ENCODE measurements at places on chromosomes 5 and 9. TPM values are rescaled to one million over a fixed set of nuclear protein-coding genes. Genes with fewer than 3 reads are reported as not detected.
A peak's percentile ranks its signal among the peaks of the same experiment; 100 is the strongest.

GRCh38 chr5:107675201-107675600, 4.5 kb upstream of the EFNA5 start:
- H3K27me3 ChIP-seq: peaks cover 47% of the 10 kb centered on the region
- H3K4me1 ChIP-seq: peaks cover 26% of the 10 kb centered on the region
- H3K36me3 ChIP-seq: no peaks in the 10 kb centered on the region

DNA sequence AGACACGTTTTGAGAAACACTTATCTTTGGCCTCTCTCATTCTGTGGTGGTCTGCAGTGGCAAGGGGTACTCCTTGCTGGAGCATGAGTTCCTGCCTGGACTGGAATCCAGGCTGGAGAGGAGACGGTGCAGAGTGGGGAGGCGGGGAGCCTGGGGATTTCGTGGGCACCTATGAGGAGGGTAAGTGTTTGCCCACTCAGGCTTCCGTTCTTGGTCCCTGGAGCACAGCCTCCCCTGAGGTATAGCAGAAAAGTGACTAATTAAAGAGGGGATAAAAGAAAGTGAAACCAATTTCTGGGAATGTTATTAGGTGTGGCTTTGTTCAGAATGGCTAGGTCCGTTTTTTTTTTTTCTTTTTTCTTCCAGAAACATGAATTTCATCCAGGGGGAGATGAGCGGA, 90.8 kb downstream of the ARHGAP26 start:
- no peak overlapping the region for H3K27ac ChIP-seq
- no peaks in the 10 kb centered on the region for H3K36me3 ChIP-seq
- DNase-seq: no peak
- no peak overlapping the region for H3K4me3 ChIP-seq
- H3K27me3 ChIP-seq: no peaks in the 10 kb centered on the region

DNA sequence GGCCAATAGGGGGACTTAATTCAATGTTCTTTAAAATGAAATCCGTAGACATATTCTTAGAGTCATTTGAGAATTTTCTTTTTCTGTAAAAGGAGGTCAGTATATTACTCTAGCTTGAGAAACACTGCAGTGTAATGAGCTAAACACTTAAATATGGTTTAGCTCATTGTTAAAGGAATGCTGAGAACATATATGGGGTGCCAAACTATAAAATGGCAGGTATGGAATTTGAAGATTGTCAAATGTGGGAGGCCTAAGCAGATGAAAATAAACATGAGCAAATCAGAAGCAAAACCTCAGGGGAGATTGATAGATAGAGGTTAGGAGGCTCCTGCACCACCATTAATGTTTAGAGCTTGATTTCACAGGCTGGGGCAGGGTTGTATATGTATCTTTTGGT, 57.9 kb downstream of the STX17 start:
- H3K27me3 ChIP-seq: no peaks in the 10 kb centered on the region
- DNase-seq: no peak
- no peaks in the 10 kb centered on the region for H3K4me1 ChIP-seq
- H3K4me3 ChIP-seq: no peak overlapping the region
- H3K36me3 ChIP-seq: peaks cover 22% of the 10 kb centered on the region

- H3K4me3 ChIP-seq: no peak overlapping the region
- no peak for DNase-seq
- no peak overlapping the region for H3K27ac ChIP-seq
- H3K4me1 ChIP-seq: peaks cover 19% of the 10 kb centered on the region
These were observed 3.8 kb downstream of the FGF10 start for GRCh38 chr5:44385291-44385900.

- no peaks in the 10 kb centered on the region for H3K36me3 ChIP-seq
- H3K4me1 ChIP-seq: no peaks in the 10 kb centered on the region
- H3K4me3 ChIP-seq: no peak within 1 kb of the TSS
- H3K27me3 ChIP-seq: no peaks in the 10 kb centered on the region
- no peak within 1 kb of the TSS for H3K27ac ChIP-seq
These were observed at the start of gene ATP10B for GRCh38 chr5:160852049-160852448. ATP10B (minus strand) TSS chr5:160852211; CDS start chr5:160688074, 164,137 bp downstream.

- peaks cover 24% of the 10 kb centered on the region for H3K27me3 ChIP-seq
- no peak overlapping the region for H3K27ac ChIP-seq
- DNase-seq: no peak
- no peaks in the 10 kb centered on the region for H3K4me1 ChIP-seq
These were observed 237.8 kb upstream of the GAS1 start for GRCh38 chr9:87184956-87185642.

- H3K4me1 ChIP-seq: peaks cover 15% of the 10 kb centered on the region
- no peak overlapping the region for H3K27ac ChIP-seq
- H3K36me3 ChIP-seq: no peaks in the 10 kb centered on the region
- no peak overlapping the region for H3K4me3 ChIP-seq
- H3K27me3 ChIP-seq: no peaks in the 10 kb centered on the region
These were observed 112.2 kb downstream of the RPS23 start for GRCh38 chr5:82165740-82166530.

- H3K4me1 ChIP-seq: peaks cover 8% of the 10 kb centered on the region
- peak; percentile 14 for DNase-seq
- no peak overlapping the region for H3K27ac ChIP-seq
- no peak overlapping the region for H3K4me3 ChIP-seq
- H3K27me3 ChIP-seq: peaks cover 61% of the 10 kb centered on the region
These were observed 49.2 kb downstream of the EBF1 start for GRCh38 chr5:159050316-159051143.

DNA sequence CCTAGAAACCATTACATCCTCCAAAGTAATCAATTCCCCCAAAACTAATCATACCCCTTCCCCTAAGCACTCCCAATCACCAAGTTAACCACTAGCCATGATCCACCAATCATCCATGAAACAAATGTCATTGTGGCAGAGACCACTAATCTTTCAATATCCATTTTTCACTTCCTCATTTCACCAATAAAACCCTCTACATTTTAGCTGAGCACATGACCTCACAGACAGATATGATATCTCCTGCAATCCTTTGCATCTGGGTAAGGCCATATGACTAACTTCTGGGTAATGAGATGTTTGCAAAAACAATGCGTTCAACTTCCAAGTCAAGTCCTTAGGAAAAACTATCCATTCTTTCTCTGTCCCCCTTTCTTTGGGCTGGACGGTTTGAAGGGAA, 20.7 kb downstream of the OR2S2 start:
- H3K4me3 ChIP-seq: no peak overlapping the region
- H3K27me3 ChIP-seq: no peaks in the 10 kb centered on the region
- H3K4me1 ChIP-seq: peaks cover 58% of the 10 kb centered on the region
- no peak overlapping the region for H3K27ac ChIP-seq
- DNase-seq: no peak
- H3K36me3 ChIP-seq: no peaks in the 10 kb centered on the region

- H3K36me3 ChIP-seq: no peaks in the 10 kb centered on the region
- peaks cover 6% of the 10 kb centered on the region for H3K4me1 ChIP-seq
- H3K27me3 ChIP-seq: no peaks in the 10 kb centered on the region
- H3K4me3 ChIP-seq: no peak overlapping the region
- no peak overlapping the region for H3K27ac ChIP-seq
These were observed 65.1 kb downstream of the GRIA1 start for GRCh38 chr5:153555420-153556114.

DNA sequence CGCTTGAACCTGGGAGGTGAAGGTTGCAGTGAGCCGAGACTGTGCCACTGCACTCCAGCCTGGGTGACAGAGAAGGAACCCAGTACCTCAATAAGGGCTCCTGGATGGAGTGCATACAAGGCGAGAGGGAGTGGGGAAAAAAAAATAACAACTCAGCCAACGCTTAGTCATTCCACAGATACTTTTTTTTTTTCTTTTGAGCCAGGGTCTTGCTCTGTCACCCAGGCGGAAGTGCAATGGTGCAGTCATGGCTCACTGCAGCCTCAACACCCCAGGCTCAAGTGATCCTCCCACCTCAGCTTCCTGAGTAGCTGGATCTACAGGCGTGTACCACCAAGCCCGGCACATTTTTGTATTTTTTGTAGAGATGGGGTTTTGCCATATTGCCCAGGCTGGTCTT, 59.5 kb upstream of the GGTA1 start:
- H3K4me1 ChIP-seq: peaks cover 3% of the 10 kb centered on the region
- DNase-seq: no peak
- H3K4me3 ChIP-seq: no peak overlapping the region
- no peaks in the 10 kb centered on the region for H3K36me3 ChIP-seq

DNA sequence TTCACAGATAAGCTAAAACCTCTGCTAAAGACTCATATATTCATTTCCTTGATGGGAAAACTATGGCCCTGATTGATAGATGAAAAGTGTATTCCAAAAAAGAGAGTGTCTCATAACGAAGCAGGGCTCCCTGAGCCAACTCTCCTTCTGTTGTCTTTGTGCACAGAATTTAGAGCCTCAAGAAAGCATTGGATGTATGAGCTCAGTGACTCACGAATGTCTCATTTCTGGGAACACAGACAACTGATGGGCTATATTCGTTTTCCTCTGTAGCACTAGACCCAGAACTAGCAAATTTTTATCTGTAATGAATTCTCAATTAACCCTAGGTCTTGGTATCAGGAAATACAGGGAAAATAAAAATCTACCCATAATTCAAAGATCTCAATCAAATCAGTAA, 88.4 kb downstream of the LMNB1 start:
- H3K27ac ChIP-seq: no peak overlapping the region
- no peaks in the 10 kb centered on the region for H3K36me3 ChIP-seq
- H3K27me3 ChIP-seq: no peaks in the 10 kb centered on the region
- H3K4me1 ChIP-seq: peaks cover 10% of the 10 kb centered on the region

- no peak overlapping the region for H3K4me3 ChIP-seq
- no peaks in the 10 kb centered on the region for H3K36me3 ChIP-seq
- peaks cover 11% of the 10 kb centered on the region for H3K4me1 ChIP-seq
- DNase-seq: no peak
- H3K27me3 ChIP-seq: no peaks in the 10 kb centered on the region
These were observed 113.3 kb upstream of the SPATA31D4 start for GRCh38 chr9:81814794-81815464.

DNA sequence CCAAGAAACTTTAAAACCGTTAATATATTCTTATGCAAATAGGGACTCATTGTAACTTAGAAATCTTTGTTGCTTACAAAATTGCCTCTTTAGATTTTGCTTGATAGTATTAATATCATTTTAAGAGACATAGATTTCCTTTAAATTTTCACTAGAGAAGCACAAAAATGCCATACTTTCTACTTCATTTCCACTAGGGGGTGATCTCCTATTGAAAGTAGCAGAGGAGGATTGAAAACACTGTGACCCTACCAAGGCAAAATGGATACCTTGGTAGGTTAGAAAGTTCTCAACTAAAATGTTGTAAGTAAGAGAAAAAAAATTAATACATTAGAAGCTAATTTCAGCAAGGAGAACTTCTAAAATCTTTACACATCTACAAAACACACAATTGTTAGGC, 204.9 kb downstream of the CHSY3 start:
- peaks cover 6% of the 10 kb centered on the region for H3K4me1 ChIP-seq
- no peak overlapping the region for H3K4me3 ChIP-seq
- H3K27me3 ChIP-seq: no peaks in the 10 kb centered on the region
- no peak for DNase-seq
- H3K27ac ChIP-seq: no peak overlapping the region
- no peaks in the 10 kb centered on the region for H3K36me3 ChIP-seq

DNA sequence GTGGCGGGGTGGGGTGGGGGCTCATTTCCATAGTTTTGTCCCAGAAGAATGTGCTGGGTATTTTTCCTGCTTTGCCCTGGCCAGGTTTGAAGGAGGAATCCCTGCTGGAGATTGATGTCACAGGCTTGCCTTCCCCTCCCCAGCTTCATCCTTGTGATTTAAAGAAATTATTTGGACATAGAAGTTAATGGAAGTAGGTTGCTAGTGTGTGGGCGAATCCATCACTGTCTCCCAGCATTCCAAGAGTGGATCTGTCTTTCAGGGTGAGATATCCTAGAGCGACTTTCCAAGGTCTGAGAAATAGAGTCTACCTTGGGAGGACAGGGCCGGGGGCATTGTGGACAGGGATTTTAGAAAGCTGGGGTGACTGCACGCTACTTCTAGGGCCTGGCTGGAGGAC, 64.9 kb upstream of the HSPA9 start:
- no peaks in the 10 kb centered on the region for H3K36me3 ChIP-seq
- H3K4me1 ChIP-seq: no peaks in the 10 kb centered on the region
- DNase-seq: no peak
- H3K4me3 ChIP-seq: no peak overlapping the region
- peaks cover 57% of the 10 kb centered on the region for H3K27me3 ChIP-seq
- no peak overlapping the region for H3K27ac ChIP-seq

GRCh38 chr5:156137071-156137869, 189.7 kb upstream of the SGCD start:
- no peak overlapping the region for H3K4me3 ChIP-seq
- H3K36me3 ChIP-seq: no peaks in the 10 kb centered on the region
- H3K27ac ChIP-seq: no peak overlapping the region
- DNase-seq: no peak
- no peaks in the 10 kb centered on the region for H3K4me1 ChIP-seq
- peaks cover 7% of the 10 kb centered on the region for H3K27me3 ChIP-seq

- no peaks in the 10 kb centered on the region for H3K27me3 ChIP-seq
- H3K4me1 ChIP-seq: no peaks in the 10 kb centered on the region
- no peak for DNase-seq
- H3K4me3 ChIP-seq: no peak overlapping the region
- H3K27ac ChIP-seq: no peak overlapping the region
These were observed 427.0 kb downstream of the SEMA5A start for GRCh38 chr5:9118852-9119251.

DNA sequence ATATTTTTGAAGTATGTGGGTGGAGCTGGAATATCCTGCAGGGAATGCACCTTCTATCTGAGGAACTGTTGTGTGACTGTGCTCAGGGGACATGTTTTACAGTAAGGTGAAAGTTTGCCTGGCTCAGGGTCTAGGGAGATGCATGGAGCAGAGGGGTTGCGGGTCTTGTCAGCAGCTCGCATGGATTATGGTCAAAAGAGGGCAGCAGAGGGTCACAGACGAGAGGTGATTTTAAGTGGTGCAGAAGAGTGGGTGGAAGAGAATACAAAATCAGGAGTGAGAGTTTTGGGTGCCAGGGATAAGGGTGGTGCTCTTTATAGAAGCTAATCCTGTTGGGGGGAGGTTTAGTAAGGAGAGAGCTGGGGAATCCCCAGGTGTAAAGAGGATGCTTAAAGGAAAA, 53.5 kb upstream of the GRIN3A start:
- no peaks in the 10 kb centered on the region for H3K4me1 ChIP-seq
- H3K27ac ChIP-seq: no peak overlapping the region
- peak; percentile 41 for DNase-seq
- H3K4me3 ChIP-seq: no peak overlapping the region
- H3K36me3 ChIP-seq: no peaks in the 10 kb centered on the region
- H3K27me3 ChIP-seq: peaks cover 7% of the 10 kb centered on the region

GRCh38 chr5:4661326-4661725, 478.8 kb upstream of the ADAMTS16 start:
- DNase-seq: no peak
- H3K27me3 ChIP-seq: no peaks in the 10 kb centered on the region
- no peaks in the 10 kb centered on the region for H3K4me1 ChIP-seq

Gene ADAMTS2
- total RNA-seq: not detected

Gene ACTBL2
- not detected for total RNA-seq

Gene IL3
- total RNA-seq: not detected

Gene PCDHGA11
- total RNA-seq: 0.17 TPM

Gene ANKRD20A1
- 0.62 TPM for total RNA-seq

Gene RLN1
- total RNA-seq: 0.95 TPM

Gene SLC6A18
- not detected for total RNA-seq

Gene TMC1
- total RNA-seq: not detected

Gene SLC4A9
- total RNA-seq: 0.12 TPM

Gene OGN
- total RNA-seq: not detected

Gene APBA1
- 0.05 TPM for total RNA-seq

Gene CLIC3
- not detected for total RNA-seq

Gene JAK2
- 51.0 TPM for total RNA-seq

All from activated naive CD4-positive, alpha-beta T cell treated with anti-CD3 and anti-CD28 coated beads for 36 hours (primary cell).